NCI-H69 (cell line): ENCODE measurements at places on chromosomes 3 and 15.

GRCh38 chr3:16388850-16389441 lies 123.9 kb downstream of the OXNAD1 start:
- no peak for DNase-seq

DNA sequence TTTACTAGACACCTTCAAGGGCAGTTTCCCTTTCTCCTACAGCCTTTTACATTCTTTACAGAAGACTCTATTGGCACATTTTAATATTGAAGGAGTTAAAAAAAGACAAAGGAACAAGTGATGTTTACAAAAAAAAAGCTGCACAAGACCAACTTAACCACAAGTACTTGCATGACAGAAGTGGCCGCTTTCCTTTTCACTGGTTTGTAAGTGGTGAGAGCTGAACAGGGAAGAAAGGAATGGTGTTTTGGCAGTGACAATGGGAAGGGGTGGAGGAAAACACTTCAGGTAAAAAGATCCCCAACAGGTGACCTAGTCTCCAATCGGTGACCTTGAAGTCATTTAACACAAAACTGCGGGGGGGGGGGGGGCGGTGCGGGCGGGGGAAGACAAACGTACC lies 1.1 kb downstream of the WDR72 start:
- no peak for DNase-seq

DNA sequence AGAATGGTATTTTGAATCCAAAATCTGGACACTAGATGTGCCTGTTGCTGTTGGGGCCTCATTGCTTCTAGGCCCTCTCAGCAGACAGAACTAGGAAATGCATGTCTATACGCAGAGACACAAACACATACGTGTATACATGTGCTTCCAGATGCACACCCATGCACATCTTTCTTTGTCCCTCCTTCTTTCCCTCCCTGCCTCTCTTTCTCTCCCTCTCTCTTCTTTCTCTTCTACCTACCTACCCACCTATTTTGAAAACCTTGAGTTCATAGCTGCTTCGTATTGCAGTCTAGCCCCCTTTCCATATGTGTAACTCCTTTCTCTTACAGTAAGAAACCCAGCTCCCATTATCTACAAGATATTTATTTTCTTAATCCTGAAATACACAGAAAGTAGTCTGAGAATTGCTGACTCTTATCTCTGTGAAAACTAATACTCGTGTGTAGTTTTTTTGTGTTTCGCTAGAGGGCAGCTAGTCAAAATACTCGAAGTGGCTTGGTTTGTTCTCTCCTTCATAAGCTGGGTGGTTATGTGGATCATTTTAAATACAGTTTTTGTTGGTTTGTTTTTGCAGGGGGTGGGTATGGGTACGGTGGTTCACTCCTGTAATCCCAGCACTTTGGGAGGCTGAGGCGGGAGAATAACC lies 18.5 kb downstream of the RPL32 start:
- no peak for DNase-seq

DNA sequence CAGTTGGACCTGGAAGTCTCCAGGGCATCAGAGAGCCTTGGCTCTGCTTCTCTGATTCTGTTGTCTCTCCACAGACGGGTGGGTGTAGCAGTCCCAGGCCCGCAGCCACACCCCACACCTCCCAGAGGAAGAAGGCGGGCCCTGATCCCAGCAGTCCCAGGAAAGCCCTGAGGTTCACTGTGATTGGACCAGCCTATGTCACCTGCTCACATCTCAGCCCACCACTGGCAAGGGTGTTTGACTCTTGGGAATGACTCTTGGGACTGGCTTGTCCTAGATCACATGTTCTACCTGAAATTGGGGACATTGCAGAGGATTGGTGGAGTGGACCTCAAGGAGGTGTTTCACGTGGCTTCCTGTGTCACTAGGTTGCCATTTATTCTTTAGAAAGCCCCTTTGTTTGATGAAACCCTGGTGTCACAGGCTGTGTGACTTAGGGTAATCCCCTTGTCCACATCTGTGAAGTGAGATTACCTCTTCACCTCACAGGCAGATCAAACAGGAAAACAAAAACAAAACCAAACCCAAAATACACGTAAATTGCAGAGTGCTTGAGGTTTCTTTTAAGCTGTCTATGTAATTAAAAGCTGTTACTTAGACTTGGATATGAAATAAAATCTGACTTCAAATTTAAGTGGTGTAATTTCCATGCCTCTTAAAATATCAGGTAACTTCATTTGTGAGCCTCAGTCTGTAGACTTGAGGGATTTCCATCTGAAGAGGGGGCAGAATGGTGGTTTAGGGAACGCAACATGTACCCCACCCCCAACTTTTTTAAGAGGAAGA lies 26.7 kb downstream of the FLNB start:
- DNase-seq, result no peak

DNA sequence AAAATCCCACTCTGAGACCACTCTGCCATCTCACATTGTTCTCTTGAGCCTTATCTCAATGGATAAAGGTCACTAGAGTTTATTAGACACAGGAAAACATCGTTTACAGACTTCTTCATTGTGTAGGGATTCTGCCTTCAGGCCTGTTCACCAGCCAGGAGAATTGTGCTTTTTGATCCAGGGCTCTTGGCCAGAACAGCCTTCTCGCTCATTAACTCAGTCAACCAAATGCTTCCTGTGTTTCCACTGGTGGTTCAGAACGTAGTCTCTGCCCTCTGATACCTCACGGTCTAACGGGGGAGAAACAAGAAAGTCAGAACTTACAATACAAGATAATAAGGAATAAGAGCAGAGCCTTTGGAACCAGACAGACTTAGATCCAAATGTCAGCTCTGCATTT lies 54.2 kb upstream of the TSEN2 start:
- DNase-seq, result no peak

- DNase-seq, result no peak
These were observed 42.3 kb upstream of the RAB6B start for GRCh38 chr3:133937756-133938601.

DNA sequence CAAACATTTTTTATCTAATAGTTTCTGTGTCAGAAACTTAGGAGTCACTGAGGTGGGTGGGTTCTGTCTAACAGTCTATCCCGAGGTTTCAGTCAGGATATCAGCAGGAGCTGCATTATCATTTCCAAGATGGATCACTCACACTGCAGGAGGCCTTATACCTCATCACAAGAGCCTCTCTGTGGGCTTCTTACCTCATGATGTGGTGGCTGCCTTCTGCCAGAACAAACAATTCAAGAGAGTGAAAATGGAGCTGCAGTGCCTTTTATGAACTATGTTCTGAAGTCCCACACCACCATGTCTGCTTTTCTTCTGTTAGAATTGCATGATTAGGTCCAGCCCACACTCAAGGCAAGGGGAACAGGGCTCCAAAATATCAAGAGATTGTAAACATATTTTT lies 27.9 kb downstream of the RFX7 start:
- DNase-seq, result peak; percentile 85

DNA sequence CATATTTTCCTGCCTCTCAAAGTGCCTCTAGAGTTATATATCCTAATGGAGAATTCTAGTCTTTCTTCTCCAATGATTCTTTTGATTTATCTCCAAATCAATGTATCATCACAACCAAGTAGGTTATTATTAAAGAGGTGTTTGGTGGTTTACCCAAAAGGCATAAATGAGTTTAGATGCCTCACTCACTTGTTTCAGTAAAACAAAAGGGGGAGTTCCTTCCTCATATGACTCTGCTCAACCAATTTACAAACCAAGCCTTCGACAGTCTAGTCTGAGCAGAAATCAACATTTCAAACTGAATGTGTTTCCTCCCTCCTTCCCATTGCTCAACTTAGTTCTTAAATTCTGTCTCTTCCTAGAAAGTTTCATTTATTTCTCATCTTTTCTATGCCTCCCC lies 116.5 kb downstream of the TNIK start:
- DNase-seq, result no peak

DNA sequence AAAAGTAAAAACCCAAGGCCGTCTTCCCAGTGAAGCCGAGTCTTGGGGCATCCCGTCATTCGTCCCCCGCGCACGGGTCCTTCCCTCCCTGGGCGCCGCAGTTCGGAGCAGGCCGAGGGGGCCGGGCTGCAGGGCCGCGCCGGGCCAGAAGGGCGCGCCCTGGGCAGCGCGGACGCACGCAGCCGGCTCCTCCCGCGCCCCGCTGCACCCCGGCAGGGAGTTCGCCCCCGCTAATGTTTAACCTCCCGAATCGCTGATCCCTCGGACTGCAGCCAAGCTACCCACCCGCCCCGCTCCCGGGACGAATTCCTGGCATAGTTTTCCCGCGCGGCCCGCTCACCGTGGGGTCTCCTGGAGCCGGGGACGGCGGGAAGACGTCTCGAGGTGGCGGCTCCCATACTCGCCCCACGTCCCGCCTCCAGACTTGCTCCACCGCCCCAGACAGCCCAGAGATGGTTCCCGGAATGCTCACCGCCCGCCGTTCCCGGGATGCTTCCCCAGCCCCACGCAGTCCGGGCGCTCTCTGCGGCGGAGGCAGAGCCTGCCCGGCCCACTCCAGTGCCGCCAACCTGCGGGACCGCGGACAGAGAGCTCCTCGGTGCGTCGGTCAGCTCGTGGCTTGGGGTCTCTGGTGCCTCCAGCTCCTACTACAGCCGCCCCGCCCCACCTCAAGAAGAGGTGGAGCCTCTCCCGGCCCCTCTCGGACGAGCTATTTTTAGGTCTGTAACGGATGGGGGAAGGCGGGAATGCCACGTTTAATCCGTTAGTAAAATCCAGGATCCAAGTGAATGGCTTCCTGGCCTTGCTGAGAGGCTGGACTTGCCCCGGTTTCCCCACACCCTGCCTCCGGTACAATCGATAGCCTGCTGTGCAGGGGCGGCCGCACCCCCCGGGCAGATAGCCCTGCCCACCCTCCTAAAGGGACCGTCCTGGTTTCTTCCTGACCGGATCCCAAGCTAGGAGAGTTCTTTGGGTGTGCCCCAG lies at the start of gene DZIP1L:
DZIP1L (minus strand) TSS at position 621 of the 984 bp plus-strand sequence. CDS start 11,637 bp downstream, outside the sequence.
- peak; percentile 43 for DNase-seq

DNA sequence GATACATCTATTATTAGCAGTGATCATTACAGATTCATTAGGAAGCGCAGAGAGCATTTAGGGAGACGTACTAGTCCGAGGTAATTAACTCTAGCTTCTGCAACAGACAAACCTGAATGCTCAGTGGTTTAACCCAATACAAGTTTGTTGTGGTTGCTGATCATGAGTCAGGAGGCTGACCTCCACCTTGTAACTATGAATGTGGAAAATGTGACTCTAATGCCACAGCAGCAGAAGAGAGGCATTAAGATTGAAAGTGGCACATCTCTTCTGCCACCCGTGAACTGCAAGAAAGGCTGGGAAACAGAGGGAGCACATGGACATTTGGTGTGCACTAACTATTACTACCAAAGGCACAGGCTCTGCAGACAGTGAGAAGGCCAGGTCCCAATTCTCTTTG lies 71.2 kb upstream of the C3orf80 start:
- DNase-seq, result no peak

DNA sequence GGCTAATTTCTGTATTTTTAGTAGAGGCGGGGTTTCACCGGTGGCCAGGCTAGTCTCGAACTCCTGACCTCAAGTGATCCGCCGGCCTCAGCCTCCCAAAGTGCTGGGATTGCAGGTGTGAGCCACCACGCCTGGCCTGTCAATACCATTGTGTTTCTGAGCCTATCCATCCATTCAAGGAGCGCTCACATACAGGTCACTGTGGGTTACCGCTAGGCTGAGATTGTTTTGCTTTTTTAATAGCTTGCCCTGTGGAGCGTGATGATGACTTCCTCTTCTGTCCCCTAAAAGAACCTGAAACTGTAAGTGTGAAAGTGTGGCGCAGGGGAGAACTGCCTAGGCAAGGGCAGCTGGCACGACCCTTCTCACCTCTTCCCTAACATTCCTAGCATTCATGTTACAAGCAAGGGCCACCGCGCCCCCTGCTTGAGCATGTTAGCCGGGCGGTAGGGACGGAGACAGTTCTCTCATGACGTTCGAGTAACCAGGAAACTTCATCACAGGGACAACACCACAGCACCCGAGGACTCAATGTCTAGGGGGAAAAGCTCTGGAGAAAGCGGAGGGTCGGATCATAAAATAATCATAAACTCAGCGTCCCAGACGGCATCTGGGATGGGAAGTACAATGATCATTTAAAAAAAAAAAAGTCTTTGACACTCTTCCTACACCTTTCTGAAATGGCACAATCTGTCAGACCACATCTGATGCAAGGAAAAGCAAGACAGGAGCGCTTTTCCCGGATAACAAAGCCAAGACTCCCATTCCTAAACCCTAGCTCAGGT lies 790 bp downstream of the LAMP3 start:
- DNase-seq, result no peak

GRCh38 chr3:160540551-160540950 lies 24.8 kb downstream of the KPNA4 start:
- no peak for DNase-seq

DNA sequence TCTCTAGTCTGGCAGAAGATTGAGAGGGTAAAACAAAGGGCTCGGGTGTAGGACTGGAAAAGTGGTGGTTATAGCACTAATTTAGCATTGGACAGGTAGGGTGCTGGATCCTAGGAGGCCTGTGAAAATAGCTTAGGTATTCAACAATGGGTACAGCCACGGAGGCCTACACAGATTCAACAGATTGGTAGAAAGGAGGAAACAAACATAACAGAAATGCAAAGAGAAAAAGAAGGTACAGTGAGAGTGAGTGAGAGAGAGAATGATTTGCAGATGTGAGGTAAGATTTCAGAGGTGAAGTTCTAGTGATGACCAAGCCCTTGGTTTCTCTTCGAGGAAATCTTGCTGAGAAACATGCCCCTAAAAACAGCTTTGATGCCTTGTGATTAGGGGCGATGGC lies 37.9 kb downstream of the ADIPOQ start:
- no peak for DNase-seq

- no peak for DNase-seq
These were observed 25.9 kb downstream of the SCN5A start for GRCh38 chr3:38623539-38623938.

DNA sequence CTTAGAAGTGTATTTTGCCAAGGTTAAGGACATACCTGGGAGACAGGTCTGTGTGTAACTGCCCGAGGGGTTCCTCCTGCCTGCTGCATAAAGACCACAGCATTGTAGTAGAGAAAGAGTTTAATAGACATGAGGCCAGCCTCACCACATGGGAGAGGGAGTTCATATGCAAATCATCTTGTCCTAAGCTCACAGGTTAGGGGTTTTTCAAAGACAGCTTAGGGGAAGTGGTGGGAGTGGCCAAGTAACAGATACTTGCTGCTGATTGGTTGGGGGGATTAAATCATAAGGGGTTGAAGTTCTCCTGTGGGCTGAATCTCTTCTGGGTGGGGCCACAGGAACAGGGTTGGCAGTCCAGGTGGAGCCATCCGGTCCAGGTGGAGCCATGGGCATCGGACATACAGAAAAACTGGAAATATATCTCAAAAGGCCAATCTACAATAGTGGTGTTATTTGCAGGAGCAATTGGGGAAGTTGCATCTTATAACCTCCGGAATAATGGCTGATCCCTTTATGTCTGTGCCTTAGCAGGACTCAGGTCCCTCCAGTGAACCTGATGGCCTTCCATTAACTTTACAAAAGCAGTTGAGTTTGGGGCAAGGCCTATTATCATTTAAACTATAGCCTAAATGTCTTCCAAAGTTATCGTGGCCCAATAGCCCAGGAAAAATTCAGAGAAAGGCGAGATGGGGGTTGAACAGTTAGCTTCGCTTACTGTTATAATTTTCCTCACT lies 86.0 kb upstream of the MFGE8 start:
- DNase-seq, result no peak
